ENCODE measurements at places on chromosomes 7 and 10.

GRCh38 chr10:130430852-130431704 lies 294.9 kb downstream of the GLRX3 start:
- DNase-seq = no peak

GRCh38 chr7:55326081-55326835 lies 38.9 kb upstream of the LANCL2 start:
- DNase-seq = peak; percentile 93

- no peak for DNase-seq
Observed at GRCh38 chr10:118238573-118239235, 103.4 kb downstream of the FAM204A start.

DNA sequence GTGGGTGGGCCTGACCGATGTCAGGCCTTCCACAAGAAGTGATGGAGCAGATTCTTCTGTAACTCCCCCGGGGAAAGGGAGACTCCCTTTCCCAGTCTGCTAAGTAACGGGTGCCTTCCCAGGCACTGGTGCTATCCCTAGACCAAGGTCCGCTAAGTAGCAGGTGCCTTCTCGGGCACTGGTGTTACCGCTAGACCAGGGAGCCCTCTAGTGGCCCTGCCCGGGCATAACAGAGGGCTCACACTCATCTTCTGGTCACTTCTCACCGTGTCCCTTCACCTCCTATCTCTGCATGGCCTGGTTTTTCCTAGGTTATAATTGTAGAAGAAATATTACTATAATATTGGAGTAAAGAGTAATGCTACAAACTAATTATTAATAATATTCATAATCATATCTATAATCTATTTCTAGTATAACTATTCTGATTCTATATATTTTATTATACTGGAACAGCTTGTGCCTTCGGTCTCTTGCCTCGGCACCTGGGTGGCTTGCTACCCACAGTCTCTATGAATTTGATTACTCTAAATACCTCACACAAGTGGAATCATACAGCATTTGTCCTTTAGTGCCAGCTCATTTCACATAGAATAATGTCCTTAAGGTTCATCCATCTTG lies 1378.7 kb downstream of the XPNPEP1 start:
- DNase-seq = peak; percentile 50

DNA sequence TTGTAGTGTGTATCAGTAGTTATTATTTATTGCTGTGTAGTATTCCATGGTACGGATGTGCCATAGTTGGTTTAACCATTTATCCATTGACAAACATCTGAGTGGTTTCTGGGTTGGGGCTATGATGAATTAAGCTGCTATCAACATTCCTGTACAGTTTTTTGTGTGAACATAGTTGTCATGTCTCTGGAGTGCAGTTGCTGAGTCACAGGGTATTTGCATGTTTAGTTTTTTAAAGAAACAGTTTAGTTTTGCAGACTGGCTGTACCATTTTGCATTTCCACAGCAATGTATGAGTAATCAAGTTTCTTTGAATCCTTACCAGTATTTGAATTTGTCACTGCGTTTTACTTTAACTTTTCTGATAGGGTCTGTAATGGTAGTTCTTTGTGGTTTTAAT lies 516.7 kb upstream of the CELF2 start:
- DNase-seq = no peak

GRCh38 chr10:62422068-62422590 lies 48.0 kb downstream of the ZNF365 start:
- DNase-seq = no peak

DNA sequence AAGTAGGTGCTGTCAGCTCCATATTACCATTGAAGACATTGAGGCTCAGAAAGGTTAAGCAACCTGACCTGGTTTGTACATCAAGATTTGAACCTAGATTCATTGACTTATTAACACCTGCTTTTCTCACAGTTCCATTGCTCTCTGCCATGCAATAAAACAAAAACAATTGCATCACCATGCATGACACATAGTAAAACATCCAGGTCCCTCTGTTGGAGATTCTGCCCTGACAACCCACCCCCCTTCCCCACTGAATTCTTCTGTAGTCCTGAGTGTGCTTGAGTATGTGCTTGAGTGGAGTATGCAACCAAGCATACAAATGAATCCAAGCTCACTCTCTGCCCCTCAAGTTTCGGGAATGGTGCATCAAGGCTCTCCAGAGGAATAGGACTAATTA lies 6.0 kb upstream of the LMBR1 start:
- DNase-seq = no peak

- no peak for DNase-seq
Observed at GRCh38 chr10:114166043-114166442, 8.0 kb downstream of the CCDC186 start.

DNA sequence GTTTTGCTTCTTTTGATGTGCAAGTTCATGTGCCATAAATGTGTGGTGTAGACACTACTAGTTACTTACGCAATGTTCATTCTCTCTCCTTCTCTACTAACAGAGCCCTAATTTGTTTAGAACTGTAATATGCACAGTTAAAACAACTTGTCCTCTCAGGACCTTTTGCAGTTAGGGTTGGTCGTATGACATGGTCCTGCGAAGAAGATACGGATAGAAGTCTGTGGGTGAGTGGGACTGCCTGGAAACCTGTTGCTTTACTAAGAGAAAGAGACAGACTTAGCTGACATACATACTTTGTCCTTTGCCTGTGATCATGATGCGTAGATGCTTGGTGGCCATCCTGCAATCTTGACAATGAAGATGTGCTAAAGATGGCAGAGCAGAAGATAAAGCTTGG lies 51.1 kb downstream of the PRPF18 start:
- no peak for DNase-seq

DNA sequence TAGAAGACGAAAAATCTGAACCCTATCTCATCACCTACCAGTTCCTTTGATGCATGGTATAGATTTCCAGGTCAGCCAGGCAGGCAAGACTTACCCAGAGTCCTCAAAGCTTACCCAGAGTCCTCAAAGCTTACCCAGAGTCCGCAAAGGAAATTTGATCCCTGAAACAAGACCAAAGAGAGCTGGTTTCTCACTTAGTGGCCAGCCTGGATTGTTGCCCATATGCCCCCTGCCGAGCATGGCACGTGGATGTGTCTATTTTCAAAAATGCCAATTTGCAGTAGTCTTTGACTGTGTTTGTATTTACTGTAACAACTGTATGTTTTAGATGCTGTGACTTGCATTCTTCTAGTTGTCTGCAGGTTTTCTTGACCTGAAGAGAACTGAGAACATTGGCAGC lies 120.2 kb upstream of the STARD3NL start:
- no peak for DNase-seq

GRCh38 chr10:28302012-28302637 lies 739 bp downstream of the MPP7 start:
- peak; percentile 56 for DNase-seq

GRCh38 chr7:73761854-73762658 lies 8.0 kb downstream of the CLDN3 start:
- no peak for DNase-seq

DNA sequence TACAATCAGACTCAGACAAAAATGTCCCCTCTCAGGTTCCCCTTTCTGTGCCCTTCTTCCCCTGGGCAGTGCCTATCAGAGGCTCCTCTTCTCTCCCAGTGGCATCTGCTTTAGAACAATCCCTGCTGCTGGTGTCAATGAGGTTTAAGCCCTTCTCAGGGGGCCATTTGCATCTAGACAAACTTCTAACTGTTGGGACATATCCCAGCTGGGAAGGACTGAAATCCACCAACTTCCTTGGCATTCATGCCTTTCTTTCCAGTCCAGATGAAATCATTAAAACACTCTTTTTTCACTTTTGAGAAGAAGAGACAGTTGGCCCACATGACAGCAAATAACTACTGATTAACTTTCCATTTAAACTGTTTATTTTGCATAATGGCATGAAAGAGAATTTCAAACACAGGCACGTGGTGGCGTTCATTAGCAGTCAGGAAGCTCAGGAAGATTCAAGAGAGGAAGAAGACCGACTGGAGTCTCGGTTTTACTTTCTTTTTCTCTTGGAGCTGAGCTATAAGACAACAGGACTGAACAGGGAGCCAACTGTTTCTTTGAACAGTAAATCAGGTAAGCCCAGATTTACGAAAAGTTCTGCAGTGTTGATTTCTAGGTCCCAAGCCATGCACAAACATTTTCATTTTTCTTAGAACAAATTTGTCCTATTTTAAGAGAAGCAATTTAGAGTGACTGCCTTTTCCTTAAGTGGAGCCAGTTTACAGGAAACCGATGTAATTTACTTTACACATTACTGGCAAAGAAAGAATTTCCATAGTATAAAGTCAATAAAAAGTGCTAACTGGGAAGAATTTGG lies at the start of gene GIMAP2:
Gene GIMAP2 (plus strand): TSS at position 488 of the 811 bp plus-strand sequence. CDS start 1,354 bp downstream, outside the sequence.
- peak; percentile 13 for DNase-seq

DNA sequence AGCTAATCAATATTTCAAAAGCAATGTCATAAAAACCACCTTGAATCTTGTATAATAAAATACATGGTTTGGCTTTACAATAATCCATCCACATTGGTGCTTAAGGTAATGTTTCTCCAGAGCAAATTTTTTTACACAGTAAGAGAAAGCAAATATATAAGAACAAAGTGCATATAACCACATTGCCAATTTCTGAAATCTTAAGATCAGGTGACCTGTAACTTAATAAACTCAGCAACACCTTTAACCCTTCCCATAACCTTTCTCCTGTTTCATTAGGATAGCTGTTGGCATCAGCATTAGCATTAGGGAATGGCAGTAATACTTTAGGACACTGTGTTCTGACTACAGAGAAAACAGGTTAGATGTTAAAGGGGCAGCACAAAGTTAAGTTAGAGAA lies 155.9 kb upstream of the SEMA3D start:
- DNase-seq = no peak

GRCh38 chr10:5944389-5945189 lies 32.8 kb downstream of the IL15RA start:
- peak; percentile 28 for DNase-seq

GRCh38 chr10:77093126-77093525 lies 544.5 kb downstream of the KCNMA1 start:
- no peak for DNase-seq

DNA sequence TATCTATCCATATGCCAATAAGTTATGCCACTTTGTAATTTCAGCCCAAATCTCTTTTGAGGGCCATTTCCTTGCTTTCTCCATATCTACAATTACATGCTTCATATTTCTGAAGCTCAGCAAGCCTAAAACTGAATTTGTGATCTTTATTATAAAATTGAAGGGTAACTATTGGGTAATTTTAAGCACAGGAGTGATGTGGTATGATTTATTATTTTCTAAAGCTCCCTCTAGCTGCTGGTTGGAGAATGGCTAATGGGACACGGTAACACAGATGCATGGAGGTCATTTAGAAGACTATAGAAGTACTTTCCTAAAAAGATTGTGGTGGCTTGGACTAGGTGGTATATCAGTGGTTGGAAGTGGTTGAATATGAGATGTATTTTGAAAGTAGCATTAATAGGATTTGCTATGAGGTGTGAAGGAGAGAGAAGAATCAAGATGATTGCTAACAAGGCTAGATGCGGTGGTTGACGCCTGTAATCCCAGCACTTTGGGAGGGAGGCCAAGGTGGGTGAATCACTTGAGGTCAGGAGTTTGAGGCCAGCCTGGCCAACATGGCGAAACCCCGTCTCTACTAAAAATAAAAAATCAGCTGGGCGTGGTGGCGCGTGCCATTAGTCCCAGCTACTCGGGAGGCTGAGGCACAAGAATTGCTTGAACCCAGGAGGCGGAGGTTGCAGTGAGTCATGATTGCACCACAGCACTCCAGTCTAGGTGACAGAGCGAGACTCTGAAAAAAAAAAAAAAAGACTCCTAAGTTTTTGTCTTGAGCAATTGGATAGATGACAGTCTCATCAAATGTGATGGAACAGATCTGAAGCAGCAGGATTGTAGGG lies 13.9 kb downstream of the KLHDC10 start:
- no peak for DNase-seq

DNA sequence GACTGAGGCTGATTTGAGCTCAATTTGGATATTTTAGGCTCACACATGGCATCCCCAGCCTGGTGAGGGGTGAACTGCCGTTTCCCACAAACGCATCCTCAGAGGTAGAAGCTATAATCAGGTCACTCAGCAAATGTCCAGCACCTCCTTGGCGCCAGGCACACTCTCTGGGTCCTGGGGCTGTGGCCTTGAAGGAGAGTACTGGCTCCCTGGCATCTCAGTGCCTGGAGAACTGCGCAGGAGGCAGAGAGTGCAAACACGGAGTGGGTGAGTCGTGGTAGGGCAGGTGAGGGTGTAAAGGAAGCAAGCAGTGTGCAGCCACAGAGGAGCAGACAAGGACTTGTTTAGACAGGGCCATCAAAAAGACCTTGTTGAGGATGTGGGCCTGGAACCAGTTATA lies 224.0 kb upstream of the ZNF32 start:
- no peak for DNase-seq

DNA sequence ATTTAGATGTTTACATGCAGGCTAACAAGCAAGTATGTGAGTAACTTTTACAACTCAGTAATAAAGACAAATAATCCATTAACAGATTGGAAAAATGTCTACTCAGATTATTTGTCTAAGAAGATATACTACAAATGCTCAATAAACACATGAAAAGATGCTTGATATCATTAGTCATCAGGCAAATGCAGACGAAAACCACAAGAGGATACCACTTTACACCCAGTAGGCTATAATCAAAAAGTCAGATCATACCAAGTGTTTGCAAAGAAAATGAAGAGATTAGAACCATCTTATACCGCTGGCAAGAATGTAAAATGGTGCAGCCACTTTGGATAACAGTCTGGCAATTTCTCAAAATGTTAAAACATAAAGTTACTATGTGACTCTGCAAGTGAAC lies 84.1 kb downstream of the MALSU1 start:
- no peak for DNase-seq

DNA sequence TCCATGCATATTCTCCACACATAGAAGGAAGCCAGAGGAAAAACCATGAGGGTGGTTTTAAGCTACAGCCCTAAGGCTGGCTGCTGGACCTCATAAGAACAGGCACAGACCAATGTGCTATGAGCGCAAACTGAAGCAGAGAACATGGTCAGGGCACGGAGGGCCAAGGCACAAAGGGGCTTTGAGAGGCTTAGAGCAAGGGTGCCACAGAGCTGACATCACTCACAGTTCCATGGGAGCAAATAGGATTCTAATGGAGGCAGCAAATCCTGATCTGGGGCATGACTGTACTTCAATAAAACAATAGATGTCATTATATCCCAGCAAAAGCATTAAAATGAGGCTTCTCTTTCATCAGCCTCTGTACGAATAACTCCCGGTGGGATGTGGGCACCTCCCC lies 162.4 kb downstream of the COBL start:
- no peak for DNase-seq

GRCh38 chr7:137020351-137020750 lies 151.9 kb downstream of the CHRM2 start:
- no peak for DNase-seq
